Activated CD8-positive, alpha-beta T cell treated with anti-CD3 and anti-CD28 coated beads, Interleukin-2, amount 10 ng/mL, durations not matched to agents 7 days and 5 days (primary cell): ENCODE measurements at places on chromosomes 7 and 10. TPM values are rescaled to one million over a fixed set of nuclear protein-coding genes. Genes with fewer than 3 reads are reported as not detected.

The ELOVL3 gene
- not detected for total RNA-seq

DNA sequence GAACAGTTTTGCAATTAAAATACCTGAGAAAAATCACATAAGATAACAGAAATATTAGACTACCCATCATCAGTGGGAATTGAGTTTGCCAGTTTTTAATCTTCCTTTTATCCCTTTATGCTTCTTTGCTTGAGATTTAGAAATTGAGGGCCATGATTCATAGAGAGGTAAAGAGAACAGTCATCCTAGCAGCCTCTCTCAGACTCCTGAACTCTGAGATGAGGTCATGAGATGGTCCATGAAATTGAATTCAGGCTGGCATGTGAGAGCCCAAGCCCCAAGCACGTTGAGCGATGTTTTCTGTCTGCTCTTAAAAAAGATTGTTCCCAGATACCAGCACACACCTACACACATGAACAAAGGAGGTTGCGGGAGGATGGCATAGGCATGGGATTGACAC lies 91.1 kb downstream of the CREB5 start:
- no peak for DNase-seq

GRCh38 chr10:27258492-27258837 lies 17.9 kb upstream of the ACBD5 start:
- DNase-seq, result no peak

The CPA4 gene
- total RNA-seq, result not detected

GRCh38 chr7:87872346-87872745 lies 3.8 kb downstream of the SLC25A40 start:
- DNase-seq, result no peak

DNA sequence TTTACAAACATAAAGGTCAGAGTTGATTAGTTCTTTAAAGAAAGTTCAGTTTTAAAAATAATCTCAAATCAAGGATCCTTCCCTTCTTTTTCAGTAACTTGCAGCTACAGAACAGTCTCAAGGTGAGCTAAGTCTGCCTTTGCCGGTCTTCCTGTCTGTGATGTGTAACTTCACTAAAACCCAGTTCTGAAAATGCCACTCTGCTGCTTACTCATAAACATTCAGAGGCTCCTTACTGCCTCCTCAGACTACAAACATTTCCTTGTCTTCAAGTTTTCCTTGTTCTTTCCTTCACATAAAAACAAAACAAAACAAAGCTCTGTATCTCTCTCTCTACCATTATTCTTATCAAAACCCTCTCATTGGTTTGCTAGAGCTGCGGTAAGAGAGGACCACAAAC lies 128.7 kb downstream of the ETV1 start:
- DNase-seq, result no peak

The NUDCD3 gene
- total RNA-seq, result 84.0 TPM

The VIPR2 gene
- total RNA-seq, result not detected

DNA sequence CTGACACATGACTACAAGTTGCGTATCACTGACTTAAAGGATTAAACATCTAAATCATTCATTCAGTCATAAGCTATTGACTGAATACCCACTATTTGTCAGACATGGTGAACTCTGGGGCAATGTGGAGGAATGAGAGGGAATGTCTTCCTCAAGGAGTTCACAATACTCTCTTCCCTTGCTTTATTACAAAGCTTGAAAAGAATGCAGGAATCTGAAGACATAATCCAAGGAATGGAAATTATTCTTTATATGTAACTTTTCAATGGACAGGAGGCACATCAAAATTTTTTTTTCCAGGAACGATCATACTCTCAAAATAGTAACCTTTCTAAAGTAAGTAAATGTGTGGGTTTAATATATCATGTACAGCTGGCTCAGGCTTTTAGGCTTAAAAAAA lies 111.9 kb downstream of the ATXN7L1 start:
- no peak for DNase-seq

DNA sequence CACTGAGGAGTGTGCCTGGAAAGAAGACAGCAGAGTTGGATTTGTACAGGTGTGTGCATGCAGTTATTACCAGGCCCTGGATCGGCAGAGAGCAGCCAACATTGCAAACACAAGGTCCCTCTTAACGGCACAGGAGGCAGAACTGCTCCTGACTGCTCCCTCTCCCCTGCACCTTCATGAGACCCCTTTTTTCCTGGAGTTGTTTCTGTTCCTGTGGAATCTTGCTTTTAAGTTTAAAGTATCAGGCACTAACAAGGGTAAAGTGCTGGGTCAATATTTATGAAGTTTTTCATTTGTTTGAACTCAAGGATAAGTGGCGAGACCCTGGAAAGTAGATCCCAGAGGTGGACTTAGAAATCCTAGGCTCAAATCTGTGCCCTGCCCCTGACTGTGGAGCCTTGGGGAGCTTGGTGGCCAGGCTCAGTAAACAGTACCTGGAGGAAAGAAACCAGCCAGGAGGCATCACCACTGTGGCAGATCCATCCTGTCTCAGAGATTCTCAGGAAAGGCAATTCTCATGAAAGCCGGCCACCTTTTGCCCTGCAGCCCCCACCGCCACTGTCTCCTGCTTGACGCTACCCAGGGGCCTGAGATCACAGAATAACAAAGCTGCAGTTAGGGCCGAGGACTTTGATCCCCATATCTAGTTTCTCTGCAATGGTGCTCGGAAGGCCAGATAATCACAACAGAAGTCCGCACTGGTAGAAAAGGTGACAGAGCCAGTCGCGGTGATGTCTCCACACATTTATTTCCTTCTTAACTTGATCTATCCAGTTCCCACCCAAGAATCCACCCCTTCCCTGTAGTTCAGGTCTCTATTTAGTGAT lies 36.7 kb downstream of the DDC start:
- no peak for DNase-seq

The MCU gene
- 11.6 TPM for total RNA-seq

The NDUFB8 gene
- total RNA-seq, result 293 TPM

- no peak for DNase-seq
Measured at GRCh38 chr10:60466267-60467201, 76.9 kb upstream of the ANK3 start.
